ENCODE measurements at places on chromosomes 13 and 19.

DNA sequence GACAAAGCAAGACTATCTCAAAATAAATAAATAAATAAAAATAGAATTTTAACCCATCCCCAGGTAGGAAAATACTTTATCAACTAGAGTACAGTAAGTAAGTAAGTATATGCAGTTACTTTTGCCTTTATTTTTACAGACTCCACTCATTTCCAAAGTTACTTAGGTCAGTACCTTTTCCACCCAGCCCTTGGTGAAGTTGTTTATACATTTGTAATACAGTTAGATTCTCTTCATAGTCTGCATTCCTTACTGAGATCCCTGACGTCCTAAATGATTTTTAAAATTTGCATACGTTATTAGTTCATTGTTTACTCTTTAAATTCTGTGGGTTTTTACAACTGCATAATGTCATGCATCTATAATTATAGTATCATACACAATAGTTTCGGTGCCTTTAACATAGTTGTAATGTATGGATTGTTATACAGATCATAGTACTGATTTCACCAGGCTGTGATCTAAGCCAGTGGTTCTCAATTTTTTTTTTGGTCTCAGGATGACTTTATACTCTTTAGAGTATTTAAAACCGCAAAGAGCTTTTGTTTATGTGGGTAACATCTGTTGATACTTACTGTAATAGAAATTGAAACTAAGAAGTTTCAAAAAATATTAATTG, 10.4 kb downstream of the SETDB2 start:
- no peak for DNase-seq

GRCh38 chr13:90950160-90950559, 397.3 kb upstream of the MIR17HG start:
- DNase-seq, result no peak

DNA sequence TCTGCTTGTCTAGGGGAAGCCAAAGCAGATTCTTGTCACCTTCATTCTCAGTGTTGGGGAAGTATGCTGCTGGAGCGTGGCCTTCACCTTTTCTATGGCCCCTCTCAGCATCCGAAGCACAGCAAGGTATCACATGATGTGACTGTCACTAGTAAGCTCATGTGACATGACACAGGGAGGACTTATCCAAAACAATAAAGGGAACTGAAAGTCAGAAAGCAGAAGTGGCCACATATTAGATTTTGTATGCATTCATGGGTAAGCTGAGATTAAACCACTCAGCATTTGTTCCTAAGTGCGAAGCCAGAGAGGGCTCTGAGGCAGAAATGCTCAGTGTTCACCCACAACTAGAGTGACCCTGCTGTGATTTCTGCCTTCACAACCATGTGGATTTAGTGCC, 72.8 kb upstream of the PCDH8 start:
- no peak for DNase-seq

DNA sequence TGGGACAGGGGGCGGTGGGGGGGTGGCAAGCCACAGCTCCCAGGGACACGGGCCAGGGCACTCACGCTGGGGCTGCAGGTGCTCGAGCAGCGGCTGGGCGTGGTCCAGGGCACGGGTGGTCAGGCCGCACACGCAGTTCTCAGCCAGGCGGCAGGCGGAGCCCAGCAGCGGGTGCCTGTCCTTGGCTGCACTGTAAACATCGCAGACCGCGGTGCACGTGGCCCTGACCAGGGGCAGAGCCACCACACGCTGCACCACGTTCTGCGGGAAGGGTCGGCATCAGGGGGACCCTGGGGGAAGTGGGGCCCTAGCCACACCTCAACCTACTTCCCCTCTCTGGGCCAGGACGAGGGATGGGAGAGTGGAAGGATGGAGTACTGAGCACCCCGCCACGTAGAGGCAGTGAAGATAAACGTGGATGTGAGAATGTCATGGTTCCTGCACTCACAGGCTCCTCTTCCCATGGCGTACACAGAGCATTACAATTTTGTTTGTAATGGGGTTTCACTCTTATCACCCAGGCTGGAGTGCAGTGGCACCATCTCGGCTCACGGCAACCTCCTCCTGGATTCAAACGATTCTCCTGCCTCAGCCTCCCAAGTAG, 3.4 kb downstream of the PLIN5 start:
- DNase-seq, result no peak

GRCh38 chr13:21221268-21221667, 44.8 kb downstream of the MRPL57 start:
- no peak for DNase-seq

- DNase-seq, result no peak
These were observed 61.8 kb upstream of the KCTD15 start for GRCh38 chr19:33734913-33735312.

GRCh38 chr19:37593996-37594303, 642 bp downstream of the ZNF571 start:
- DNase-seq, result no peak

All from vagina (tissue), 2 donors.